Activated T-helper 1 cell treated with anti-CD3 and anti-CD28 coated beads, Interleukin-2, amount 50 U/mL, for 16 hours (primary cell): ENCODE measurements at places on chromosomes 13 and 19.
A peak's percentile ranks its signal among the peaks of the same experiment; 100 is the strongest.

GRCh38 chr13:40165316-40165932, 501.0 kb downstream of the FOXO1 start:
- DNase-seq, result no peak

GRCh38 chr19:31347354-31347753, 1.9 kb downstream of the TSHZ3 start:
- DNase-seq, result no peak

GRCh38 chr19:10068205-10068604, 17.9 kb upstream of the SHFL start:
- no peak for DNase-seq

- DNase-seq, result no peak
Measured at GRCh38 chr19:2315818-2316353, 7.9 kb upstream of the LINGO3 start.

DNA sequence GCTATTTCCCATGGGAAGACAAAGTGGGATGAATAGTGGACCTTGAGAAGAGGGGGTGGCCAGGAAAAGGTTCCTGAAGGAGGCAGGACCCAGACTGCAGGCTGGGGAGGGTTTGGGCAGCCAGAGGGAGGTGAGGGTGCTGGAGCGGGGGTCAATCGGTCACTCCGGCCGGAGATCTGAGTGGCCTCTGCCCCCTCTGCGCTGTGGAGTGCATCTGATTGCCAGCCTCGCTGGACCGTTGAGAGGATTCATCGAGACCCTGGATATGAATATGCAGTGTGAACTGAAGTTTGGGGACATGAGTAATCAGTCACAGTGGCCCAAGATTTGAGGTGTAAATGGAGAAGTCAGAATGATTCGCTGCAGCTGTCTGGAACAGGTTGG, 5.5 kb upstream of the ZNF580 start:
- no peak for DNase-seq

DNA sequence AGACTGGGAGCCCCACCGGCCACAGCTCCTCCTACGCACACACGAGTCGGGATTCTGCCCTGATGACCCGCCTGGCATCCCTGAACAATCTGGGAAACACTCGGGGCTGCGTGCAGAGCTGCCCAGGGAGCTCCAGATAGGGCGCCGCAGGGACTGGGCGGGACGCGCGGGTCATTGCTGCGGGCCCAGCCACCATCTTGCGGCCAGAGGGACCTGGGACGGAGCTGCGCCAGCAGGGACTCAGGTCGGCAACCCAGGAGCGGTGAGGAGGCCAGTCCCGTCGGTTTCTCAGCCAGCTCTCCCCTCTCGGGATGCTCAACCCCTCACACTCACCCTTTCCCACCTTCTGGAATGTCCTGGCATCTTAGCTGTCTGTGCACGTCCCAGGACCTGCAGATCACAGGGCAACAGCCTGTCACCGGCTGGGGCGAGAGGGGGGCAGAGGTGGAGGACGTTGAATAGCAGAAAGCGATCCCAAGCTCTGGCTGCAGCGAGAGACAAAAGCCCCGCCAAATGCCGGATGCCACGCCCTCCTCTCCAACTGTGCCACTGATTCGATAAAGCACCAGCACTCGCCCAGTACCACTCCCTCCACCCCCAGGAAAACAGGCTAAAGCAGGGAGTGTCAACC, 20.4 kb upstream of the ZNF91 start:
- no peak for DNase-seq

- no peak for DNase-seq
Measured at GRCh38 chr13:75251188-75251587, 230.8 kb downstream of the TBC1D4 start.

DNA sequence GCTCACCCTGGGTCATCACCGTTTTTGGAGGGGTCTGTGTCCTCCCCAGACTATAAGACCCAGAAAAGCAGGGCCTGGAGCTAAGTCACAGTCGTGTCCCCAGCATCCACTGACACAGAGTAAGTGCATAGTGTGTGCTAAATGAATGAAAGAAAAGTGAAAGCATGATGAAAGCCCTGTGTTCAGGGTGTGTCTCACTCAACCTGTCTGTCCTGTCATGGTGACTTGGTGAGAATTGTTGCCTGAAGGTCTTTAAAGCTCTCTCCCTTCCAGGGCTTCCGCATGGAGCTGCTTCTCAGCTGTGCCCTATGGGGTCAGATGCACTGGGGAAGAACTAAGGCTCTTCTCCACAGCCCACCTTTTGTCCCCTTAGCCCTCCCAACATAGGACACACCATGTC, 20.5 kb upstream of the IGFL1 start:
- no peak for DNase-seq

DNA sequence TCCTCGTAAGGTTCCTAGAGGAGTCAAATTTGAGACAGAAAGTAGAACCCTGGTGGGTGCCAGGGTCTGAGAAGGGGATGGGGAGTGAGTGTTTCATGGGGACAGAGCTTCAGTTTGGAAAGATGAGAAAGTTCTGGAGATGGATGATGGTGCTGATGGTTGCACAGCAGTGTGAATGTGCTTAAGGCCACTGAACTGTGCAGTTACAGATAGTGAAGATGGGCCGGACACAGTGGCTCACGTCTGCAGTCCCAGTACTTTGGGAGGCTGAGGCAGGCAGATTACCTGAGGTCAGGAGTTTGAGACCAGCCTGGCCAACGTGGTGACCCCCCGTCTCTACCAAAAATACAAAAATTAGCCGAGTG, 917 bp downstream of the SPC24 start:
- DNase-seq, result no peak

- no peak for DNase-seq
Measured at GRCh38 chr13:55653497-55653896, 1487.2 kb upstream of the PRR20A start.

DNA sequence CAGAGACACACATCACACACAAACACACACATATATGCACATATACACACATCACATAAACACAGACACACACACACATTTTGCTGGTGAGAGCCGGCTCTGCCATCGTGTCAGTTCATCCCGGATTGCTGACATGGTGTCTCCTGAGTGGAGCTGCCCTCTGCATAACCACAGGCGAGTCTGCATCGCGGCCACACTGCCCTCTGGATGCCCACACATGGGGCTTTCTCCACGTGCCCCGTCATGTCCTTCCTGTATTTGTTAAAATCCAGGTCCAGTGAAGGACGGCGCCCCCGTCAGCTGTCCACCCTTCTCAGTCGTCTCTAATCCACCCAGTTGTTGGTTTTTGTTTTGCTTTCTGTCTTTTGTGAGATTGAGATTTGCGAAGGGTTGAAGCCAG, 52.6 kb upstream of the F7 start:
- DNase-seq, result no peak

GRCh38 chr19:35851213-35852028, 883 bp downstream of the NPHS1 start:
- DNase-seq, result no peak

DNA sequence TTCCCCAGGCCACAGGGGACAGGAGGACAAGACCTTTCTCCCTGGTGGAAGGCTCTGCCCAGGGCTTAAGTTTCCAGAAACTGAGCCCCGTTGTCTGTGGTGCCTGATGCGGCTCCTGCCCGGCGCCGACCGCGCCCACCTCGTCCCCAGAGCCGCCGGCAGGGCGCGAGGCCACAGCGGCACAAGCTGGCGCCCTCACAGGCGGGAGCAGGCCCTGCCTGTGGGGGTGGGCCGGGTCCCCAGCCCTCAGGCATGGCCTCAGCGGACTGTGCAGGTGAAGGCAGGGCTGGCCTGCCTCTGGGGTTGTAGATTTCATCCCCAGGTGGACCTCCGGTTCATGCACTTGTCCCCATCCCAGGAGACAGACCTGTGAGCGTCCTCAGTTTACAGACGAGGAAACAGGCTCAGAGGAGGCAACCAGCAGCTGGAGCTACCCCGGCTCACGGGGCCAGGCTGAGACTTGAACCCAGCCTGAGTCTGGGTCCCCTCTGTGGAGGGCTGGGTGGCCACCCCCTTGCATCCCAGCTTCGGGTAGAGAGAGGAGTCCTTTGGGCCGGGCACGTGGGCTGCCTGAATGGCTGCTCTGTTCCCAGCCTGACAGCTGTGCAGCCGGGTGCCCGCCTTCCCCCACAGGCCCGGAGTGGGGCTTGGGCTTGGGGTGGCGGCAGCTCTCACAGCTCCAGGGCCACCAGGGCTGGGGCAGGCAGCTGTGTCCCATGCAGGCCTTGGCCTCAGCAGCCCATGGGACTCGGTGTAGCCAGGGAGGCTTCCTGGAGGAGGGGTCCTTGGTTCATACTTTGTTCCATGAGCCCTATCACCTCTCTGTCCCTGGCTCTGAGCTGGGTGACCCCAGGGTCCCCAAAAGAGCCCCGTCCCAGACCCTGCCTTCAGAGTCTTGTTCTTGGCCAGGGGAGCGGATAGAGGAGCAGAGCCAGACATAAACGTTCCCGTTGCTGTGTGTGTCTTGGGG, 26.8 kb downstream of the PIAS4 start:
- DNase-seq, result no peak

GRCh38 chr13:30415430-30416030, 6.8 kb upstream of the UBE2L5 start:
- no peak for DNase-seq

DNA sequence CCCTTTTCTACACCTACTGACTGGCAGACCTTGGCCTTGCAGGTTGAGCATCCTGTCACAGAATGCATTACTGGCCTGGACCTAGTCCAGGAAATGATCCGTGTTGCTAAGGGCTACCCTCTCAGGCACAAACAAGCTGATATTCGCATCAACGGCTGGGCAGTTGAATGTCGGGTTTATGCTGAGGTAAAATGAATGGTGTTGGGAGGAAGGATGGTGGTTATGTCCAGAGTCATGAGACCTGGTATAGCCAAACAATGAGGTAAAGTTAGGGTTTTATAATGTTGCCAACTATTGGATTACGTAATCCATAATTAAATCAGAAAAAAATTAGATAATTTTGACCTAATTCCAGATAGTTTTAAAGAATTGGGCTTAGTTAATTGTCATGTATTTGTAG, 212.5 kb downstream of the PCCA start:
- DNase-seq, result no peak

- DNase-seq, result no peak
Measured at GRCh38 chr19:10587022-10587838, at the start of gene AP1M2. AP1M2 (minus strand) TSS chr19:10587312; CDS start chr19:10587231, 81 bp downstream.

- no peak for DNase-seq
Measured at GRCh38 chr19:11483366-11484111, 2.7 kb upstream of the ELAVL3 start.

- DNase-seq, result no peak
Measured at GRCh38 chr13:73828811-73829210, 305.4 kb downstream of the KLF12 start.

DNA sequence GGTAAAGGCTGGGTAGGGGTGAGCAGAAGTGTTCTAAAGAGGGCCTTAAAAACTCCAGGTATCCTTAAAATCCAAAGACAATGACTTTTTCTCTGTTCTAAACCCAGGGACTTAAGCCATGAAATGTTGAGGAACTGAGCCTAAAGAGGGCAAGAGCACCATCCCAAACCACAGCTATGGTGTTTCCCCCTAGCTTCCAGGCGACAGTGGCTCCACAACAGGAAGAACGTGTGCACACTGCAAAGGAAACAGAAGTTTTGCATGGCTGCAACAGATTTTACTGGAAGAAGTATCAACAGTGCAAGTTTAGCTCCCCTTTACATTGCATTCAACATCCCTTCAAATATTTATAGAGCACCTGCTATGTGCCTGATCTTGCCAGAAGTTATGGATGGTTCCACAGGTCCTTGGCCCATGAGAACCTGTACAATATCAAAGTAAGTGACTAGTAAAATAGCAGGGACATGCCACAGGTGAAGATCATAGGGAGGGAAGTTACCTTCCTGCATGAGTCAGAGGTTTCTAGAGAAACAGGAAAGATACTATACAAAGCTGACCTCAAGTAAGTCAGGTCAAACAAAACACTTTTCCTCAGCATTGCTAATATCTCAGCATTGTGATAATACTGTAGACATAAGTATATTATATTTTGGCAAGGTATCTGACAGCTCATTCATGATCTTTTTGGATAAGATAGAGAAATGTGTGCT, 8.4 kb upstream of the KCTD12 start:
- DNase-seq, result no peak

DNA sequence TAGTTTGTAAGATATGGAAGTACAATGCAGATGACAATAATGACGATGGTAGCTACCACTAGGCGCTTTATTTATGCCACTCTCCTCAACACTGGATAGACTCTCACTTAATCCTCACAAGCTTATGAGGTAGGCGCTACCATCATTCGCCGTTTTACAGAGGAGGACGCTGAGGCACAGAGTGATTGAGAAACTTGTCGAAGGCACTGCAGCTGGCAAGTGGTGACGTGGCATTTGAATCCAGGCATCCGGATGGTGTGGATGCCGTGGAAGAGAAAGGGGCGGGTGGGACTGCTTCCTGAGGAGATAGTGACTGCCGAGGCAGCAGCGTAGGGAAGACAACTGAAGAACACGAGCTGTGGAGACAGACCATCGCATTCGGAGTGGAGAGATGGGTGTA, 1.3 kb upstream of the RPS9 start:
- DNase-seq, result no peak

- no peak for DNase-seq
Measured at GRCh38 chr13:106233134-106233735, 302.2 kb downstream of the EFNB2 start.

DNA sequence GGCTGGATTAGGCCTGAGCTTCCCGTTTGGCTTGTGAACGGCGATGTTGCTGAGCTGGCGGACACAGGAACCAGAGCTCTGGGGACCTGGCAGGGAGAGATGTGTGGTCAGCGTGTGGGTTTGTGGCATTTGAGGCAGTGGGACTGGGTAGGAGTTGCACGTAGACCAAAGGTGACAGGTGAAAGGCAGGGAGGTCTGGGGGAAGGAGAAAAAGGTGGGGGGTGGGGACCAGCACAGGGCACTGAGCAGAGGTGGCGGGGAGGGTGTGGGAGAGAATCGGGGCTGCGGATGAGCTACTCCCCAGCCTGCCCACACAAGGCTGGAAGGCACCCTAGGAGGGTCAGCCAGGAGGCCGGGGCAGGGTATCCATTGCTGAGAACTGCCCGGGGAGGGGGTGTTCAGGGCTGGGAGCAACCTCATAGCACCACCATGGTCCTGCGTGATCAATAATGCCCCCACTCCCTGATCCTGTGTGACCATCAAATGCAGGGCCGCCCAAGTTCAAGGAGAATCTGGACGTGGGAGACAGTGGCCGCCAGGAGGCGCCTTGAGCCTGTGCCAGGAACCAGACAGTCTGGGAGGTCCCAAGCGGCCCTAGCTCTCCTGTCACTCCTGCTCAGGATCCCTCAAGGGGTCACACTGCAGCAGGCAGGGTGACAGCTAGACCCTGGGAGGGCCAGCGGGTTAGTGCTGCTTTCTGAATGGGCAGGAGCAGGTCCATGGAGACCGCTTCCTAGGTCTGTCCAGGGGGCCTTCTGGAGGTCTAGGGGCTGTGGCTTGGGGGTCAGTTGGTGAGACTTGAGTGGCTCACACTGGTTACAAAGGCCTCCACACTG, 12.8 kb upstream of the SELENOW start:
- no peak for DNase-seq

GRCh38 chr13:74816737-74817136, 665.2 kb downstream of the TBC1D4 start:
- no peak for DNase-seq

- DNase-seq, result peak; percentile 65
Measured at GRCh38 chr19:40806423-40807146, 7.6 kb downstream of the EGLN2 start.
